ENCODE measurements at places on chromosomes 5 and 9.

DNA sequence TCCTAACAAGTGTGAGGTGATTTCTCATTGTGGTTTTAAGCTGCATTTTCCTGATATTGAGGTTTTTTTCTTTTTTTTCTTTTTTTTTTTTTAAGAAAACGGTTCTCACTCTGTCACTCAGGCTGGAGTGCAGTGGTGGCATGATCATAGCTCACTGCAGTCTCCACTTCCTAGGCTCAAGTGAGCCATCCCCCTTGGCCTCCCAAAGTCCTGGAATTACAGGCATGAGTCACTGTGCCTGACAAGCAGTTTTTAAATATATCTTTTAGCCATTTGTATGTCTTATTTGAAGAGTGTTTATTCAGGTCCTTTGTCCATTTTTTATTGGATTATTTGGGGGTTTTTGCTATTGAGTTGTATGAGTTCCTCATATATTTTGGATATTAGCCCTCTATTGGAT, 53.8 kb downstream of the GCNT1 start:
- no peak for DNase-seq

DNA sequence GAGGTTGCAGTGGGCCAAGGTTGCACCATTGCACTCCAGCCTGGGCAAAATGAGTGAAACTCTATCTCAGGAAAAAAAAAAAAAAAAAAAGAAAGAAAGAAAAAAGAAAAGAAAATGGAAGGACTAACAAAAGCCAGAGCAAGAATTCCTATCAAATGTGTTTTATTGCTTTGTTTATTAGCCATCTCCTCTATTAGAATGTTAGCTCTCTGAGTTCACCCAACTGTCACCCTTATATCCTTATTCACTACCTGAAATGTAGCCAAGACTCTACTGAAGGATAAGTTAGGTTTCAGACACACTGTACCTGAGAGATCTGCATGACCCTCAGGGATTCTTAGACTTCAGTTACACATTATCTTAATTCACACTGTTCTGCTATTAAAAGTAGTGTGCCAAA, 177.9 kb downstream of the MAPKAP1 start:
- DNase-seq: no peak

DNA sequence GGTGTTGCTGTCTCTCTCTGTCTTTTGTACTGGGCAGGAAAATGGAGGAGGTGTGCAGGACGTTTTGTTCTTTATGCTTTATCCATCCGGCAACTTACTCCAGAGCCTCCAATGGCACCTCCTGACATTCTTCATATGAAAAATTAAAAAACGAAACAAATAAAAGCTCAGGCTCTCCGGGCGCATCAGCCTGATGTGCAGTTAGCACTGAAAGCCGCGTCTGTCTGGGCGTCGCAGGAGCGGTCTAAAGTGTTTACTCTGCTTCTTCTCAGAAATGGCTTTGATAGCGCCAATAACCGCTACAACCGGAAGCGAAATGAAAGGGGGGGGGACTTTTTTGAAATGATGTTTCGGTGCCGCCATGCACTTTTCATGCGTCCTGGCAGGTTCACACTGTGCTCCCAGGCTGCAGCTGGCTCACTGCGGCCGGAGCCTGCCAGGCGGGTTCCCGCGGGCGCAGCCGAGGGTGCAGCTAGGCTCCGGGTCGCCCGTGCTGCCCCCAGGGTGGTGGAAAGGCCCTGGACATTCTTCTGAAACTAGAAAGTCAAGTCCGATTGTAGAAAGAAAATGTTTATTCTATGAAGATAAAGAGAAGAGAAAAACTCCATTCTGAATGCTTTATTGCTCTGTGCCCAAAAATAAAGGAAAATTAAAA, 407.7 kb upstream of the IRX1 start:
- DNase-seq: peak; percentile 77

DNA sequence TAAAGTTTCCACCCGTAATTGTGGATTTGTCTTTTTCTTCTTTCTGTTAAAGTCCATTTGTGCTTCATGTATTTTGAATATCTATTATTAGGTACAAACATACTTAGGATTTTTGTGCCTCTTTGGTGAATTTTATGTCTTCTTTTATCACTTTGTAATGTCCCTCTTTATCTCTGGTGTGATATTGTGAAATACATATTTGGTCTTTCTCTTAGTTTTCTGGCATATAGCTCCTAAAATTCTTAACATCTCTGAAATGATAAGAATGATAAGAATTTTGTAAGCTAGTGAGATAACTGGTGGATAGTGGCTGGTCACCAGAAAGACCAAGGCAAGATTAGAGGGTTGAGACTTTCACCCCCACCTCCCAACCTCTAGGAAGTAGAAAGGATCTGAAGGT, 111.1 kb downstream of the KCTD16 start:
- no peak for DNase-seq

DNA sequence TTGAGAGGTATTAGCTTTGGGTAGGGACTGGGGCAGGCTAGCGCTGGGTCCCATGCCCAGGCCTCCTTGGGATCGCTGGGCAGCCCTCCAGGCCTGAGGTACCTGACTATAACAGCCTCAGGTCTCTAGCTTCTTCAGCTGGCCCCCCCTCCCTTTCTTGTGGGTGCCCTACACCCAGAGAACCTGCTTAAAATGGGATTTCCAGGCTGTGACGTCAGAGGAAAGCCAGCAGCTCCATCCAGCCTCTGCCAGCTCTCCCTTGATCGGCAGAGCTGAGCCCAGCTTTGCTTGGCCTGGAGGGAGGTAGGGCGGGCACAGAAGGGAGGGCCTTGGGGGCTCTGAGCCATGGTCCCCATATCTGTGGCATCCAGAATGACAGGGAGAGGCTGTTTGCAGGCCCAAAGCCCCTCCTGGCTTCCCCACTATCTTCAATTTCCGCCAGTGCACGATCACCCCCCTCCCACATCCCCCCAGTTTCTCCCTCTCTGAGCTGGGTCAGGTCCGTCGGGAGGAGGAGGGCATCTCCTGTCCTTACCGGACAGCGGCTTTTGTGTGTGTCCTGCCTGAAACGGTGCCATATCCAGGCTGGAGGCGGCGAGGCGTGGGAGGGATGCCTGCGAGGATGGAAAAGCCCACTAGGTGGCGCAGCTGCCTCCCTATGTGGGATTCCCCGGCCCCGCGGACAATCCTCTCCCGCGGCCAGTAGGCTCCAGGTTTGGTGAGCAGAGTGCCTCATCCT, 10.8 kb downstream of the REEP2 start:
- peak; percentile 84 for DNase-seq

- no peak for DNase-seq
Observed at GRCh38 chr9:73167614-73168013, 15.9 kb downstream of the ANXA1 start.

GRCh38 chr5:142032747-142033631, 20.2 kb upstream of the GNPDA1 start:
- DNase-seq: no peak

DNA sequence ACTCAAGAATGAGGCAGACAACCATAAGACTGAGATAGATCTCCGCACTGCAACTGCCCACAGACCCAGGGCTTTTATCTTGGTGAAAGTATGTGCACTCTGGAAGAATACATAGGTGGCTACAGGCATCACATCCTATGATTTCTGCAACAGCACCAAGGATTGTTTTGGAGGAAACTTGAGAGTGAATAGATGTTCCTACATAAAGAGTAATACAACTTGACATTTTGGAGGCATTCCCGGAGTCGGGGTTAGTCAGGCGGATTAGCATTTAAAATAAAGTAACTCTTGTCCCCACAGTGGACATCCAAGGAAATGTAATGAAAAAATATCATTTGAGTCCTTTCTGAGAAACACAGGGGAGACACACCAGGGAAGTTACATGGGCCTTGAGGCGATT, 26.7 kb downstream of the TMEM174 start:
- no peak for DNase-seq

DNA sequence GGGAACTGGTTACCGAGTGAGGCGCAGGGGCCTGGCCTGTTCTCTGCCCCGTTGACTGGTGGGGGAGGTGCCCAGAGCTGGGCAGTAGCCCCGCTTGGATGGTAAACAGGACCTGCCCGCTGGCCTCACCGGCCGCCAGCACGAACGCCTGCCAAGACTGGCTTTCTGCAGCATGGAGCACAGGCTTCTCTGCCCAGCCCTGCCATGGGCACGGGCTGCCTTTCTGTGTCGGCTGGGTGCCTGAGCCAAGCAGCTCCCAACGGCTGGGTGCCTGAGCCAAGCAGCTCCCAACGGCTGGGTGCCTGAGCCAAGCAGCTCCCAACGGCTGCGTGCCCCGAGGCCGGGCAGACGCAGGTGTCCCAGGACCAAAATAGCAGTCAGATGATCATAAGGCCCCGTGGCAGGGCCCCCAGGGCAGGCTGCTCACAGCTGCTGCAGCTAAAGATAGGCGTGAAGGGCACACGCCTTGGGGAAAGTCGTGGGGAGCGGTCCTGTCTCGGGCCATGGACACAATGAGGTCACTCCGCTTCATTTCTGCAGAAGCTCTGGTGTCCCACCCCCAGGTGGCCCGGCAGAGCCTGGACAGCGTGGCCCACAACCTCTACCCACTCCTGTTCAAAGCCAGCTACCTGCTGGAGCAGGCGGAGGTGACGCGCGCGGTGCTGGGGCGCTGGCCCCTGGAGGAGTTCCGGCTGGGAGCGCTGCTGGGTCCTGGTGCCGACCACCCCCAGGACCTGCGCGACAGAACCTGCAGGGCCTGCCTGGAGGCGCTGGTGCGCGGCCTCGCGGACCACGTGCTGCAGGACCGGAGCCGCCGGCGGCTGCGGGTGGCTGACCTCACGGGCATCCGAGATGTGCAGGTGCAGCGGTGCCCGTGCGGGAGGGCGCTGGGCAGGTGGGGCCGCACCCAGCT, at the start of gene LRRC14B:
Gene LRRC14B (plus strand): TSS at position 460 of the 913 bp plus-strand sequence. CDS start 44 bp downstream, at position 504.
- DNase-seq: peak; percentile 96

- no peak for DNase-seq
Observed at GRCh38 chr5:56298336-56299090, 65.4 kb upstream of the ANKRD55 start.

DNA sequence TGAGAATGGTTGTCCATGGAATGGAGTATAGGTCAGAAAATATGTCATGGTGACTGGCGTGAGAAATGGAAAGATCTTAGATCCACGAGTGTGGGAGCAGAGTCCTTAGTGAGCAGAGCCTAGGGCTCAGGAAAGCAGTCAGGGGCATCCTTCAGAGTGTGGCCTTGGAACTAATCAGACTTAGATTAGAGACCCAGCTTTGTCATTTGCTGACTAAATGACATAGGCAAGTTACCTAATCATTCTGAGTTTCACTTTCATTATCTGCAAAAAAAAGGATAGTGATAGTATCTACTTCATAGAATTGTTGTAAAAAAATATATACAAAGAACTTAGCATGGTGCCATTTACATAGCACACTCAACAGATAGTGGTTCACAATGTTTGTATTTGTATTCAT, 24.3 kb upstream of the SLIT3 start:
- DNase-seq: no peak

- no peak for DNase-seq
Observed at GRCh38 chr5:168991311-168991710, 309.6 kb downstream of the SLIT3 start.

GRCh38 chr5:43233946-43234345, 41.9 kb downstream of the NIM1K start:
- DNase-seq: peak; percentile 16

- no peak for DNase-seq
Observed at GRCh38 chr5:21142791-21143190, 1154.8 kb upstream of the CDH18 start.

DNA sequence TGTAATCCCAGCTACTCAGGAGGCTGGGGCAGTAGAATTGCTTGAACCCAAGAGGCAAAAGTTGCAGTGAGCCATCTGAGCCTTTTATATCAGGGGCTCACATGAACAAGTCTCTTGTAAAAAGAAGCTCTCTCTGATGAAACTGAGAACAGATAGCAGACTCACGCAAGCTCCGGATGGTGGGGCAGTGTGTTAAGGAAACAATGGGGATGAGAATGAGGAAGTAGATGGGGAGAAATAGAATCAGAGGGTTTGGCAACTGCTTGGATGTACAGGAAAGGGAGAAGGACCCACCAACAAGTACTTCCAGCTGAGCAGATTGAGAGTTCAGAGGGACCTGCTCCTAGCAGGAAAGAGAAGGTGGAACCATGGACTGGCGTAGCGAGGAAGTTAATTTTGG, 18.6 kb downstream of the TMEM252 start:
- DNase-seq: no peak

GRCh38 chr5:19301271-19301670, 686.7 kb downstream of the CDH18 start:
- no peak for DNase-seq

DNA sequence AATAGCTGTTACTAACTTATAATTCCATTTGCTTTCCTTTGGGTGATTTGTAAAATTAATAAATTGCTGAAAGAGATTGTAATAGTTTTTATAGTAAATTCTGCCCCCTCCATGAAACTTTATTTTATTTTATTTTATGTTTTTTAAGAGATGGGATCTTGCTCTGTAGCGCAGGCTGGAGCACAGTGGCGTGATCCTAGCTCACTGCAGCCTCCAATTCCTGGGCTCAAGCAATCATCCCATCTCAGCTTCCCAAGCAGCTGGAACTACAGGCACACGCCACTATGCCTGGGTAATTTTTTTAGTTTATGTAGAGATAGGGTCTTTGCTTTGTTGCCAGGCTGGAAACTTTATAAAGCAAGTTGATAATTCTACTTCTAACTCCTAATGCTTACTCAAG, 395 bp downstream of the IL33 start:
- DNase-seq: no peak

Data from RPMI8226 (cell line).